AG09319 (cell line): ENCODE measurements at places on chromosomes 5 and 9.

- DNase-seq: no peak
These were observed 51.0 kb downstream of the ARHGAP26 start for GRCh38 chr5:142821034-142821732.

DNA sequence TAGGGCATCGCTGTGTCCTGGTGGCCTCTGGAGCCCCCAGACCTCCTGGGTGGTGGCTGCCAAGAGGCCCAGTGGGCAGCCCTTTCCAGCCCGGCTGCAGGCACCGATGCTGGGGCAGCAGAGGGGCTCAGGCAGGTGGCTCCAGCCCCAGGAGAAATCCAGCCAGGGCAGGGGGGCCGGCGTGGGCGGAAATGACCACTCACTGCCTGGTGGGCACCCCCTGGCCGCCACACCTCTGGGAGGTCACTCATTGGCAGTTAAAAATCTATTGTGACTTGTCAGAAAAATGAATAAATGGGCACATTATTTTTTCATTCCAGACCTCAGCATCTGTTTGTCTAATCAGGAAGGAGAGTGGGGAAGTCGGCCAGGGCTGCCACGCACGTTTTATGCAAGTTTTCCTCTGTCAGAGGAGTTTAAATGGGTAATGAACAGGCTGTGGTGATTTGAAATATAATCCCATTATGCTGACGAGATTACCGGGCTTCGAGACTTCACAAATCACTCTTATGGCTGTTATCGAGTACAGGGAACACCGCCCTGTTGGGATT is 171.9 kb downstream of the GAPVD1 start:
- DNase-seq: no peak

DNA sequence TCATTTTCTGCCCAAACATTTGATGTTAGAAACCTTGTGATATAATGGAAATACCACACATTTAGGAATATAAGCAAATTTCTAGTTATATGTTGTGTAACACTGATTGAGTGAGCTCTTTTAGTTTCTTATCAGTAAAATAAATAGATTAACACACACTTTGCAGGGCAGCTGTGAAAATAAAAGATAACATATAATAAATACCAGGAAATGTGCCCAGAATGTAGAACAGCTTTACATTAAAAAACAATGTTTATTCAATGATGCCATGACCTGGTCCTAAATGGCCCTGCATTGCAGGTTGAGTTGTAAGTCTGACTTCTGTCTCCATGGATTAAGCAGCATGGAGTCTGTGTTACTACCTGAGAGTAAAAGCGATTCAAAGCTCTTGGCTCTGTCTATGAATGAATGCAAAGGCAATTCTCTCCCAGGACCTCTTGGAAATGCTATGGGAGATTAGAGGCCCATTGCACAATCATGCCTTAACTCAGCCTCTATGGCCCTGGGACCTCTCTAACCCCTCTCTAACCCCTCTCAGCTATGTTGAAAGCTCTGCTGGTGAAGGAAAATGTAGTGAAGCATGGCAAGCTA is 296.0 kb upstream of the ACTBL2 start:
- no peak for DNase-seq

DNA sequence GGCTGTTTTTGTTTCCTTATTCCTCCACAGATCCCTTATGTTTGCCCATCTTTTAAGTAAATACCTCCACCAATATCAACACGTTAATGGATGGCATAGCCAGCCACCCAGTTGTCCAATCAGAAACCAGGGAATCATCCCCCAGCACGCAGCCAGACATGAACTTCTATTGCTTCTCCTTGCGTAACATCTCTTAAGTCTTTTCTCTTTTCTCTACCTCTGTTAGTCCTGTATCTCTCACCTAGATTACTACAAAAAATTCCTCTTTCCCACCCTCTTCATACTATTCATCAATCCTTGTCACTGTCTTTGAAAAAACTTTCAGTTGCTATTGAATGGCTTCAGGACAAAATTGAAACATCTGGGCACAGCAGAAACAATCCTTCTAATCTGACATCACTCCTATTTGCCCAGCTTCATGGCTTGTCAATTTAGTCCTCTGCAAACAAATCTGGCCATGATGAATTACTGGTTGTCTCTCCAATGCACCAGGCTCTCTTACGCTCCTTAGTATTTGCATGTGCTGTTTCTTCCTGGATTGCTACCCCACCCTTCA is 349.3 kb downstream of the RAB3C start:
- DNase-seq: no peak

- DNase-seq: no peak
These were observed 398.3 kb downstream of the TLE4 start for GRCh38 chr9:79970146-79970425.
